Brain (organoid and tissue), 16 donors: ENCODE measurements at places on chromosomes 4 and X.

GRCh38 chrX:132435222-132435621 lies 53.6 kb downstream of the MBNL3 start:
- DNase-seq = no peak

DNA sequence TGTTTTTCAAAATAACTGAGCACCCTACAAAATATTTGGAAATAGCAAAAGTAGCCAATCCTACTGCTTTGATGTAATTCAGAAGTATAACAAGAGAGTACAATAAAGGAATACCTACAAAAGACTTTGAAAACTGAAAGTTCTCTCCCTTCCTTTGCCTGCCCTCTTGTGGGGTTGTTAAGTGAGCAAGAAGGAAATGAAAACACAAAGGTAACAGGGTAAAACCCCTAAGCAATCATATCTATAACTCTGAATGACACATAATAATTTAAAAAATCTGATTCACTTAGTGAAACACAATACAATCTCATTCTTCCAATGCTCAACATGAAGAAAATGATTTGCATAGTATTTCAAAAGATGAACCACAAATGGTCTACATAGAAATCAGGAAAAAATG lies 98.2 kb downstream of the FRYL start:
- DNase-seq = no peak

GRCh38 chr4:8744083-8744805 lies 127.4 kb downstream of the HMX1 start:
- DNase-seq = no peak

DNA sequence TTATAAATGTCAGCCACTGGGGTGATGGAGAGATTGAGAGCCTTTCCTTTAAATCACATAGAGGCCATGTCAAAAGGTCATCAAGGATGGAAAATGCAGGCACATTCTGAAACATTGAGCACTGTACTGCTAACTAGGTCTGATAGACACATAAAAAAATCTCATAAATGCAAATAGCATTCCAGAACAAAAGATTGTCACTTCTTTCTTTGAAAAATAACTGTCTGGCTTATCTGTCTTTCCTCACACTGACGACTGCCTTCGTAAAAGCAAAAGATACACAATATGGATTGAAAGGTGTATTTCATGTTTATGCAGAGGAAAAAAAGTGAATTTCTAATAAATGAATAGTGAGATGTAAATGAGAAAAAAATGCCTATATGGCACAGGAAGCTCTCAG lies 59.9 kb downstream of the PABPC4L start:
- DNase-seq = no peak

DNA sequence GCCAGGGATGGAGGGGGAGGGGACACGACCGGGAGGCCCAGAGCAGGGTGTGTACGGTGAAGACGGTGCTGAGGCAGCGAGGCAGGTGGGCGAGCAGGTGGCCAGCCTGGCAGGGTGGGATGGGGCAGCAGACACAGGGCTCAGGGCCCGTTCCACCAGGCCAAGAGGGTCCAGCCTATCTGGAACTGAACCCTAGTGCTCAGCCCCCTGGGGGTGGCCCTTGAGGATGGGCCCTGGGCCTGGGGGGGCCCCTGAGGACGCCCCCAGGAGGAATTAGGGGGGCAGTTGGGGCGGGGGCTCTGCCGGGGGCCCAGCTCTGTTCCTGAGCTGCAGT lies 3.0 kb upstream of the HGFAC start:
- DNase-seq = no peak

GRCh38 chrX:23901060-23901459 lies 6.7 kb downstream of the APOO start:
- DNase-seq = no peak

- DNase-seq = no peak
Measured at GRCh38 chr4:122851568-122851967, 24.9 kb downstream of the FGF2 start.

GRCh38 chr4:3526456-3526855 lies 5.8 kb downstream of the LRPAP1 start:
- DNase-seq = no peak

GRCh38 chr4:145541346-145541745 lies 59.7 kb downstream of the SMAD1 start:
- peak; percentile 37 for DNase-seq

DNA sequence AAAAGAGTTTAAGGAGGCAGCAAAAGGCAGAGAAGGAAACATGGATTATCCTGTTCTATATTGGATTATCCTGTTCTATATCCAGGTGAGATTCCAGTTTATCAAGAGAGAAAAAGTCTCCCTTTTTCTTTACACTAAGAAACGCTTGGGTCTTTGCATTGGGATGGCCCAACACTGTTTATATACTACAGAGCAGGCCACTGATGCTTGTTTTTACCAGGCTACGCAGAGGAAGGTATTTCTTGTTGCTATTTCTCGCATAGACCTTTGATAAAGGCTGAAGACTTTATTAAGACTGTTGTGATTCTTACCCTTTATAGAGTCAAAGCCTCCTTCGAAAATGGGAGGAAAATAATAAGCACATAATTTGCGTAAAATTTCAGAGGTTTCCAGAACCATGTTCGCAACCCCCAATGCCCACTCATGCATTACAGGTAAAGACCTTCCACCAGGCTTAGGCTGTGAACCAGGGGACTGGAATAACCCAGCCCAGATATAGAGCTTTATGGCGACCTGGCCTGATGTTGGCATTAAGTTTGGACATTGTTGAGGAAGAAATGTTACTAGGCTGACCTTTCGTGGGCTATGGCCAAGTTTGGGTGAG lies 218.3 kb downstream of the PTTG2 start:
- DNase-seq = no peak

DNA sequence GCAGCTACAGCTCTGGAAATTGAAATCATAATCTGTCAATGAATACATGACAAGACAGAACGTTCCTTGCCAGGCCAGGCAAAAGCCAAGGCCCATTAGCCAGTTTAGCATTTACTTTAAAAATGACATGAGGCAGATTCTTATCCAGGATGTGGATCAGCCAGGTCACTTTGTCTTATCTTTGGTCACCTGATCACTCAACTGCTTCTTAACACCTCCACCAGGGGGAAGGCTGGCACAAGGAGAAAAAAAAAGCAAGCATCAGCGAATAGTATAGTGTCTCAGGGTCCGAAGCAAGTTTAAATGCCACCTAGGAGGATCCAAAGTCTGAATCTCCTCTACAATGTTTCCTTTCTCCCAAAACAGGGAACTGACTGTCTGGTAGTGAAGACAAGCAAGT lies 18.8 kb downstream of the ATP1B4 start:
- DNase-seq = no peak

DNA sequence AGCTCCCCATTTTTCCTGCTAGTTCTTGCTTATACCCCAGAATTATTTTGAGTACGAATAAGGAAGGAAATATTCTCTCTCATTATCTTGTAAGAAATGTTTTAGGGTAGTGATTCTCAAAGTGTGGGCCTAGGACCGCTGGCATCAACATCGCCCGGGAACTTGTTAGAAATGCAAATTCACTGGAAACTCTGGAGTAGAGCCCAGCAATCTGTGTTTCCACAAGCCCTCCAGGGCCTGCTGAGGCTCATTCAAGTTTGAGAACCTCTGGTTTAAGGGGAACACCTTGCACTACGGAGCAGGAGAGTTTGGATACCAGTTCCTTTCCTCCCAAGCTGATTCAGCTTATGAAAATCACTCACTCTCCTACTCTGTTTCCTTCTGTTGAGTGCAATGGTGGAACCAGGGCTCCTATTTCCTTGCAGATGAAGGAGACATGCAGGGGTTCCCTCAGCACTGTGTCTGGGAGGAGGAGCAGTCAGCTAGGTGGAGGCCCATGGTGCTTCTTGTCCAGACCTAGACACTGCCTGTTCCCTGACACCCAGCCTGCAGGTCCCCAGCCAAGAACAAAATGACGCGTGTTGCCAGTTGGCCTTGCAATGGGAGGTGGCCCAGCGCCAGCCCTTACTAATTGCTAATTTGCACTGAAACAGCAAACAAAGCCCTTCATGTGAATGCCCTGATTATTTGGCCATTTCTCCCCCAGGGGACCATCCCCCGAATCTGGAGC lies 68.5 kb downstream of the CYTL1 start:
- peak; percentile 70 for DNase-seq

DNA sequence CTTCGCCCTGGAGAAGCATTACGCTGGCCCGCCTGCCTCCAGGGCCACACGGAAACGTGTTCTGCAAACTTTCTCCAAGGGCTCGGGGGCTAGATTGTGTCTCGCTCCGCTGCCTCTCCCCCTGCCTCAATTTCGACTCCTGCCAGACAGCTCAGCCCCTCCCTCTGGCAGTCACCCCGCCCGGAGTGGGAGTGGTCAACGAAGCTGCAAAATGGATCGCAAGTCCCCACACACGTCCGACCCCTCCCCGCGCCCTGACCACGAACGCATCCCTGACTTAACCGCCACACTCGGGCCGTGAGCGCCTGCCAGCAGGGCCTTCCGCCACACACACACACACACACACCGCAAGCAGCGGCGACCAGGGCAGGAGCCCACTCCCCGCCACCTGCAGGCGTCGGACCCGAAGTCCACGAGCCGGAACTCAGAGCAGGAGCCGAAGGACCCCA lies 47.0 kb upstream of the NKAP start:
- no peak for DNase-seq

DNA sequence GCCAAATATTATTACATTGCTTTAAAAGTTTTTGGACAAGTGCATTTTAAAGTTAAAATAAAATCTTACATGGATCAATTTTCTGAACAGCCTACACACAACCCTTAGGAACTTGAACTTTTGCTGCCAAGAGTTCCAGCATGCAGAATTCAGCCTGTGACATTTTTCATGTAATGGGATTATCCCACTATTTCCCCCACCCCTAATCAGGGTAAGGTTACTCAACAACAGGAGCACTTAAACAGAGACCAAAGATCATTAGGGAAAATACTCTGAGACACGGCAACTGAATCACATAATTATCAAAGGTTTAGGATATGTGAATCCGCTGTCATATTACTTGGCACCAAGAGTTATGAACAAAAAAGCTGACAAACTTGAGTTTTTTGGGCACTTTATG lies 47.2 kb downstream of the IQCM start:
- no peak for DNase-seq
